Stimulated activated CD8-positive, alpha-beta memory T cell treated with anti-CD3 and anti-CD28 coated beads, Interleukin-15, amount 100 ng/mL, for 24 hours (primary cell): ENCODE measurements at places on chromosomes 2 and 18.
A peak's percentile ranks its signal among the peaks of the same experiment; 100 is the strongest.

GRCh38 chr2:230319211-230319862 is 7.7 kb upstream of the SP140L start:
- DNase-seq: no peak

DNA sequence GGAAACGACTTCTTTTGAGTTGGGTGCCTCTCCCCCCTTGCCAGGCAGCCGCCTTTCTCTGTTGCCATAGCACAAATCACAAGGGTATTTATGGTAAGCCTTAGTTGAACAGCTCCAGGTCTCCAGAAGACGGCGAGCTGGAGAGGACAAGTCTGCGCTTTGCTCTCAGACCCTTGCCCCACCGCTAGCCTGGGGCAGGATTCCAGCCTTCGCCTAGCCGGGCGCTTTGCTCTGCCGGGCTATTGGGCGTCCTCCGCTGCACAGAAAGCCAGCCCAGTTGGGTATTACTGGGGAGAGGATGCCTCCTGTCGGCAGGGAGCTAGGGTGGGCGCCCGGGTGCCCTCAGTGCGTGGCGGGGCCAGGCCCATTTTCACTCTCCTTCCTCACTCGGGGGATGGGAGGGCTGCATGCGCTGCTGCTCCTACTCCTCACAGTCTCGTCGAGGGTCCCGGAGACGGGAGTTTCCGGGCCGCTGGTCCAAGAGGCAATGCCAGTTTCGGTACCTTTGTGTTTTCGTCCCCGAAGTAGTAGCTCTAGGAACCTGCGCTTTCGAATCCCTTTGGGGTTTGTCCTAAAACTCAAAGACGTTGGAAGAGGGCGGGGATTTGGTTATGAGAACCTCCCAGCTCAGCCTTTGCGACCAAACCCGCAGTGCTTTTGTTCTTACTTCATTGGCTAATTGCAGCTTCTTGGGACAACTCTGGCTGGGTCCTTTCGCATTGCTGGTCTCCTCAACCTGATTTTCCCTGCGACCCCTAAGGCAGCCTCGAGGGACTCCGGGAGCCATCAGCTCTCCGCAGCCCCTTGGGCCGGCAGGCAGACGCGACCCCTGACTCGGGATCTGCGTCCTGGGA is 3.6 kb upstream of the DLX2 start:
- no peak for DNase-seq

DNA sequence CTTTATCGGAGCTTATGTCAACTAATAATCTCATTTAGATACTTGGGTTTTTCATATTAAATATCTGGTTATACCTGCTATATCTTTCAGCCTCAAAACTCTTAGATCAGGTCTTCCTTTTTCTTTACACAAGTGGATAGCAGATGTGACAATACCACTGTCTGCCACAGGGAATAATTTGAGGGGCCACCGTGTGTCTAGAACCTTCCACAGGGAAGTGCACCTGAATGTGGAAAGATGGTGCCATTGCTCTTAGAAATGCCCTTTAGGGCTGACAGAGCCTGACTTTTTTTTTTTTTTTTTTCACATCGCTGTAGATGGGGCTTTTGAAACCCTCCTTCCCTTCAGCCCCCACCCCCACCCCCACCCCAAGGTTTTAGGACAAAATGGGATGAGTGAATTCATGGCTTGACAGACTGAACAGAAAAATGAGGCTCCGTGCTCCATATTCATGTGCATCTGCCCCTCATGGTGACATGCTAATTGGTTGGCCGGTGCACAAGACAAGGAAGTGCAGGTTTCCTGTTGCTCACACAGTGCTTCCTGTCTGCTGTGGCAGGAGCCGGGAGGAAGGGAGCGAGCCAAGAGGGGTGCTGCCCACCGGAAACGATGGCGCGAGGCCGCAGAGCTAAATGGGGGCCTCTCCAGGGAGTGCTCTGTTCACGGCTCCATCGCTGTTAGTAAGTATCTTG is 246.0 kb downstream of the LDLRAD4 start:
- peak; percentile 35 for DNase-seq

- no peak for DNase-seq
These were observed 9.4 kb upstream of the CTLA4 start for GRCh38 chr2:203858176-203858575.

- no peak for DNase-seq
These were observed 107.1 kb downstream of the TFCP2L1 start for GRCh38 chr2:121177896-121178295.

DNA sequence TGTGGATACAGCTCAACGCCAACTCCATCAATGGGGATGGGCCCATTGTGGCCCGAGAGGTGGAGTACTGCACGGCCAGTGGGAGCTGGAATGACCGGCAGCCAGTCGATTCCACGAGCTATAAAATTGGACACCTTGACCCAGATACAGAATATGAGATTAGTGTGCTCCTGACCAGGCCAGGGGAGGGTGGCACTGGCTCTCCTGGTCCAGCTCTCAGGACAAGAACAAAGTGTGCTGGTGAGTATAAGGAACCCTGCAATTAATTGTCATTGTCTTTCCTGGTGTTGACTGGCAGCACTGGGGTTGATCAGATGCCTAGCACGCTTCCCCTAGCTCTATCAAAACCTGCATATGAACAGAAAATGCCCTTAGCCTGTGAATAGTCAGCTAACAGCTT is 388.1 kb downstream of the PTPRM start:
- DNase-seq: no peak

DNA sequence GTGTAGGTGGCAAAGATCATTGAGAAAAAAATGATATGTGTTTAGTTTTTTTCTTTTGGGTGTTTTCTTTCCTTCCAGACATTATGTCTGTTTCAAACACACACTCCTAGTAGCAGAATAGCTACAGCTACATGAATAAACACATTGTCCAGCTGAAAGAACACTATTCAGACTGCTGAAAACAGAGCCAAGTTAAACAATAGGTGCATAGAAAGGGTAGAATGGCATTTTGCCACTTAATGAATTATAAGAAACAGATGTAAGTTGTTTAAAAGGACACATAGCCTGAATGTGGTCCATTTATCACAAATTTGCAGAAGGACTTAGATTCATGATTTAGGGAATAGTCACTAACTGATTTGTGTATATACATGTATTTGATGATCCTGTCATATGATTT is 20.1 kb downstream of the CTLA4 start:
- DNase-seq: no peak

DNA sequence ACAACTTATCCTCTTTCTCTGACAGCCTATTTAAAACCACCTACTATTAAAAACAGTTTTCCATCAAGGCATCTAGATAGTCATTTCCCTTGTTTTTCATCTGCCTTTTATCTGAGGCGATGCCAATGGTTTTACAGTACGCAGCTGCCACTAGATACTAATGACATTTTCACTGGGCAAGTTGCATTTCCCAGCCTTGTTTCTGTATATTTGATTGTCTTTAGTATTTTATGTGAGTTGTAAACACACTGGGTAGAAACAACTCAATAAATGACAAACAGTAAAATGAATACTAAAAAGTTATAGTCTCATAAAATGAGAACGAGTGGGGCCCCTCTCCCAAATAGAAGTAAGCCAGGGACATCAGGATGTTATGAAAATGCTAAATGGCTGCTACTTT is 8.9 kb upstream of the DARS1 start:
- DNase-seq: no peak

GRCh38 chr2:38212312-38212711 is 136.4 kb upstream of the CYP1B1 start:
- no peak for DNase-seq

- DNase-seq: no peak
These were observed 227.3 kb upstream of the TANK start for GRCh38 chr2:160932960-160933359.

DNA sequence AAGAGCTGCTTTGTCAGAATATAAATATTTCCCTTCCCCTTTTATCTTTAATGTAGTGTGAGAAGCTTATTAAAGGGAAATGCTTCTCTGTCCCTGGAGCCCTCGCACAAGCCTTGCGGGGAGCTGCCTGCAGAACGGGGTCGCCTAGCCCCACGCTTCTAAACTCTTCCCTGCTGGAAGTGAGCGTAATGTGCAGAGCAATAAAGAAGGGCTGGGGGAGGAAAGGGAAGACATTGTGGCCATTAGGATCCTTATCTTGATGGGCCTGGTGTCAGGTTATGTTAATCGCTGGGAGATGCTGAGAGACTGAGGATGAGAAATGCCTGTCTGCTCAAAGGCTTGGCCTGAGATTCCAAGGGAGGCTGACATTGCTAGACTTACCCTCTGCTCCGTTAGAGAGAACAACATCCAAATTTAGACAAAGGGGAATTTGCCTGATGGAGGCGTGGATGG is 18.9 kb upstream of the FZD7 start:
- DNase-seq: no peak
